ENCODE measurements at places on chromosomes 2 and 18.

DNA sequence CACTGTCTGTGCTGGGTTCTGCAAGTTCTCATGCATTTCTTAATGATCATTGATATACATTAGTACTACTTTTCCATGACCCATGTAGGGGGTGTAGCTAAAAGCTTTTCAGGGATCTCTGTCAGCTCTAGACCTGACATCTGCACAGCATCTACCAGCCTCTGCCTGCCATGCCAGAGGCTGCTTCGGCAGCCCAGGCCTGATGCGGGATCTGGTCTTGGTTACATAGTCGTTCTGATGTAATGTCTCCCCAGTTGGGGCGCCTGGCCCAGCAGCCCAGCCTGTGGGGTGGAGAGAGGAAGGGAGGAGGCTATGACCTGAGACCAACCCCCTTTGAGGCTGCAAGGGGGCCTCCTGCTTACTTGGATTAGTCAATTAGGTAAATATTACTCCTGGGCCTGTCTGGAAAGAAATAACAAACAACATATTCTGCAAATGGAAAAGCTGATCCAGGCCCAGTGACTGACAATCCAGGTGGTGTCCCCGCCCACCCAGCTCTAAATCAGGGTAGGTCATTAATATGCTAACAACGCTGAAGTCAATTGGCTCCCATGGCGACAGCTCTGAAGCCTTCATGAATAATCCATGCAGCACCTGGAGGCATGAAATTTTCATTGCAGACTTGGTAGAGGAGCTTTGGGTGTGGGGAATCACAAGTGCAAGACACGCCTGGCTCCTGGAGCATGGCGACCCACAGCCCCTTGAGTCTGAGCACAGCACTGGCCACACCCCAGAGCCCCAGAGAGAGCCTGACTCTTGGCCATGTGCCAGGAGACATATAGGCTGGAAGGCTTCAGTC is 575.3 kb downstream of the CMPK2 start:
- no peak for DNase-seq

DNA sequence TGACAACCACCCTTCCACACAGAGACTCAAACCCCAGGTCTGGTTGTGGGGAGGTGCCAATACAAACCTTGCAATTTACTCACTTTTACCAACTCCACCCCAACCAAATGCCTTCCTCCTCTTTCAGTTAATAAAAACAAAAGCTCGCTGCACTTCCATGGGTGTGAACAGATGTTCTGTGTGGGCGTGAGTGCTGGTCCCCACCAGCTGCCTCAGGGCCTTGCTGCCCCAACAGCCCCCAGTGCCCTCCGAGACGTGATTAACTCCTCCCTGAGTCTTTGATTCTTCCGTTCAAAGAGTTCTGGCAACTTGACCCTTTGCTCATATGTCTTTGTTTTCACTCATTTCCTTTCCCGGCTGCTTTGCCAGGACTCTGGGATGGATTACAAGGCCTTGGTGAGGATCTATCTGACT is 258.9 kb upstream of the CXCR4 start:
- no peak for DNase-seq

- no peak for DNase-seq
These were observed 47.4 kb downstream of the DNAJC10 start for GRCh38 chr2:182763311-182763912.

DNA sequence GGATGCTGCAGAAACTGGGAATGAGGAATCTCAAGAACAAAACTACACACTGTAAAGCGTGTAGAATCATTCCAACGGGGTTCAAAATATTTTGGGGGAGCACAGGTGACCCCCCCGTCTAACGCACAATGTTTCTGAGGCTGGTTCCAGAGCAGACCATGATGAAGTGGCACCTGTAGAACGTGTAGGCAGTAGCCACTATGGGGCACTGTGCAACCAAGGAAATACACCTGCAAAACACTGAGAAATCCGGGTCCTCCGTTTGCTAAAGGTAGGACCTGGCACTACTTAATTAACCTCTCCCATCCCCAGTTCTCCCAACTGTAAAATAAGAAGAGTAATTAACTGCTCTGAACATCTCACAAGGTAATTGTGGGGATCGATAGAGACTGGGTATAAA is 22.6 kb downstream of the ST6GAL2 start:
- no peak for DNase-seq

DNA sequence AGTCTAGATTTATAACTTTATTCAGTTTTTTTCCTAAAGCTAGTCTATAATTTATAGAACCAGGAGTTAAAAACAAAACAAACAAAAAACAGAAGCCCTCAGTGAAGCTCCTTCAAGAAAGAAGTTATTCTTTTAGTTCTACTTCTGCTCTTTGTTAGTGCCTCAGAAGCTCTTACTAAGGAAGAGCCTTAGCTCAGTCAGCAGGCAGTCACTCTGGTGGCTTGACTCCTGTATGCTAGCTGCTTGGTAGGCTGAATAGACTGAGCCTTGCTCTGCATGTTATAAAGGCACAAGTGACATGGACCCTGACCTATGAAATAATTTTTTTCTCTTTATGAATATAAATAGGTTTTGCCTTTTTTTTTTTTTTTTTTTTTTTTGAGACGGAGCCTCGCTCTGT is 24.8 kb downstream of the NCOA1 start:
- DNase-seq = no peak

GRCh38 chr2:29382486-29382885 is 267.3 kb downstream of the CLIP4 start:
- DNase-seq = no peak

DNA sequence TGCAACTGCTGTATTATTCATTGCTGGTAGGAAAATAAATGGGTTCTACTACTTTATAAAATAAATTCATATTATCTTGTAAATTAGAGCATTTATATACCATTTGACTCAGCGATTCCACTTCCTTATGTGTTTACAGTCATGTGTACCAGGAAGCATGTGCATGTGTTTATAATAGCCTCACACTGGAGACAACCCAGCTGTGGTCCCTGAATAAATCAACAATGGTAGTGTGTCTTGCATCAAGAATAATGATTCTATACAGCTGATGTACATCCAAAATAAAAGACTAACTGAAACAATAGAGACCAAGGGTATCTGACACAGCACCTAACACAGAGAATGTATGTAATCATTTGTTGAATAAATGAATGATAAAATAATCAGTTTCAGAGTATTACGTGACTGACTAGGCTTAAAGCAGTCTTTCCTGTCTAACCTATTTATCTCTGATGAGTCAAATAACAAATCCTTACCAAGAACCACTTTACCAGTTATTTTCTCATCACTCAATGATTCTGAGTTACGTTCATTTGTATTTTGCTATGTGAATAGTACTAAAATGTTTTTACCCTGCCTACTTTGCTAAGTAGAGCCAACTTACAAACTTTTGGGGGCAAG is 216.8 kb downstream of the UBE2E3 start:
- no peak for DNase-seq

GRCh38 chr2:171210864-171211431 is 50.3 kb upstream of the TLK1 start:
- no peak for DNase-seq

DNA sequence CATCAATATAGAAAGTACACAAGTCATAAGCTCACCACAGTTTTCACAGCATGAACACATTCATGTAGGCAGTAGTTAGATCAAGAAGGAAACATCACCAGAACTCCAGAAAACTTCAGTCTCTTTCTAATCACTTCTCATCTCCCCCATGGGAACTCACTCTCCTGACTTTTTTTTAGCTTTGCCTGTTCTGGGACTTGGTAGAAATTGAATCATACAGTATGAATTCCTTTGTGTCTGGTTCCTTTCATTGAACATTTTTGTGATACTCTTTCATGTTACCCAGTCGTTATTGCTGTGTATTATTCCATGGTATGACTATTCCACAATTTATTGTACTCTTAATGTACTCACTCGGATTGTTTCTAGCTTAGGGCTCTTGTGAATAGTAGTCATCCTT is 160.2 kb downstream of the TAF4B start:
- DNase-seq = no peak

- no peak for DNase-seq
These were observed 6.0 kb downstream of the EN1 start for GRCh38 chr2:118841450-118841827.

DNA sequence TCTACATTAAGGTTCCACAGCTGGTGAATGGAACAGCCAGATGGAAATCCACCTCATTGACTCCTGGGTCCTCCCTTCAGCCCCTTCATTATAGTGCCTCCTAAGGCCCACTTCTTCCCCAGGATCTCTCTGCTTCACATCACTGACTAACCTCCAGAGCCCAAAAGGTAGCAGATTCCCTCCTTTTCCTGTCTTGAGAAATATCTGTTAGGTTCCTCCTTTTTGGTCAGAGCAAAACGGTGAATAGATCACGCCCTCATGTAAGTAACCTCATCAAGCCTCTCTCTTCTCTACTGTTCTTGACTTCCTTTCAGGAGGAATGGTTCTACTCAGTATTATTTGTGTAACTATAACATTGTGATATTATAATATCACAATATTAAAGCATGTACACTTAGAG is 155.0 kb upstream of the SRD5A2 start:
- no peak for DNase-seq

DNA sequence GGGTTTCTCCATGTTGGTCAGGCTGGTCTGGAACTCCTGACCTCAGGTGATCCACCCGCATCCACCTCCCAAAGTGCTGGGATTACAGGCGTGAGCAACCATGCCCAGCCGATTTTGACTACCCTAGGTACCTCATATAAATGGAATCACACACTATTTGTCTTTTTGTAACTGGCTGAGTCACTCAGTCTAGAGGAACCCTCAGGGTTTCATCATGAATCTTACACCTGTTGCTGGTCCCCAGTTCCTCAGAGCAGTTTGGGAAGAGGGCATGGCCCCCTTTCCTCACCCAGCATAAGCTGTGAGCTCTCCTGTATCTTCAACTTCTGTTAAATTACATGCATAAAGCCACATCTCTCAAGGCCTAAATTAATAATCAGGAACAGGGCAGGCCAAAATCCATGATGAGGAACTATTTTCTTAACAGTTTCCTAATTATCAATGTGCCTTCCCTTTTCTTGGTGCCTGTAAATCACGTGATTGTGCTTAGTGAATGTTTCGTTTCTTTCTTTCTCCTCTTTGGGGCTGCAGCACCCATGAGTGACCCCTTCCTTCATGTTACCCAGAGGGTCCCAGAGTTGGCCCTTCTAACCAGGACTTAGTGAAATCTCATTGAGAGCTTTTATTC is 20.9 kb downstream of the DYSF start:
- no peak for DNase-seq

- DNase-seq = no peak
These were observed 49.6 kb downstream of the ARHGAP25 start for GRCh38 chr2:68784188-68784587.

DNA sequence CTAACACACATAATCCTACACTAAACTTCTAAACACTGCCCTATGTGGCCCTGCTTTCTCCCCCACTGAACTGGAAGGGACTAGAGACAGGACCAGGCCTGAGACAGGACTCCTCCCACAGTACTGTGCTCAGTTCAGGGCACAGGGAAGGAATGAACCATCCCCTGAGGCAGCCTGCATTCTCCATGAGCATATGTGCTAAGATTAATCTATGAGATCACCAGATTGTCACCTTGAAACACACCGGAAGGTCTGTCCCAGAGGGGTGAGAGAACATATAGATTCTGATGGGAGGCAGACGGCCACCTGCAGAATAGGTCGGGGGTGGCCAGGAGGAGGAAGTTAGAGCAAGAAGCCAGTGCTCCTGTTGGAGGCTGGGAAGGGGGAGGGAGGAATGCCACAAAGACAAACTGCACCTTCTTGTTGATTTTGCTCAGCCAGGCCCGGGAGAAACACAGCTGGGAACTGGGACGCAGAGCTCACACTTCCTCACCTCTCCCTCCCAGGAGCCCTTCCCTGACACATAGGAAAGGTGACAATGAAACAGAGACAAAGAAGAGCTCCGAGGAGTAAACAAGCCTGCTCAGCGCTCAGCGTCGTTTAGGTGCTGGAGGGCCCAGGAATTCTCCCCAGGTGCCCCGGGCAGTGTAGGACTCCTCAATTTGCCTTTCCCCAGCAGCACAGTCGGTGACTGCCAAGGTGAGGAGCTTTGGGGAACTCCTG is 52.1 kb downstream of the ZBTB7C start:
- no peak for DNase-seq

GRCh38 chr18:55699233-55699765 is 111.3 kb upstream of the TCF4 start:
- DNase-seq = no peak

Measured in left ventricle myocardium inferior (tissue), 1 donor.